ENCODE measurements at places on chromosomes 1 and 21. TPM values are rescaled to one million over a fixed set of nuclear protein-coding genes. Genes with fewer than 3 reads are reported as not detected.

Gene FNDC5
- 16.9 TPM for total RNA-seq

Gene CFHR2
- not detected for total RNA-seq

Gene SPRR3
- total RNA-seq: not detected

Gene LCE1D
- total RNA-seq: not detected

Gene DAB1
- 93.9 TPM for total RNA-seq

Gene MGST3
- 198 TPM for total RNA-seq

Gene ADAMTS5
- 5.3 TPM for total RNA-seq

Gene KAZN
- total RNA-seq: 50.4 TPM

Gene TMPRSS3
- total RNA-seq: not detected

Gene MAP10
- 8.5 TPM for total RNA-seq

Gene ICOSLG
- 0.31 TPM for total RNA-seq

Gene SPATA45
- not detected for total RNA-seq

Gene DISC1
- 11.9 TPM for total RNA-seq

Gene FCRL5
- not detected for total RNA-seq

Gene DEGS1
- 49.8 TPM for total RNA-seq

Gene NGF
- not detected for total RNA-seq

Gene PODN
- 0.94 TPM for total RNA-seq

Gene FMO2
- total RNA-seq: under 0.01 TPM

Gene SPRR1A
- not detected for total RNA-seq

Gene TTC39A
- total RNA-seq: 0.94 TPM

Gene HORMAD1
- total RNA-seq: 0.63 TPM

Gene KCNE2
- not detected for total RNA-seq

Gene MRTO4
- 27.9 TPM for total RNA-seq

Gene ERG
- 2.5 TPM for total RNA-seq

Gene TMEM61
- total RNA-seq: not detected

Gene RNF11
- total RNA-seq: 147 TPM

Gene EPHA8
- total RNA-seq: 1.6 TPM

Gene WDR64
- not detected for total RNA-seq

Gene SEC16B
- total RNA-seq: 1.3 TPM

Gene ZNF683
- not detected for total RNA-seq

Gene PSRC1
- 14.1 TPM for total RNA-seq

Gene KCNN3
- 13.1 TPM for total RNA-seq

Gene GPR157
- total RNA-seq: under 0.01 TPM

Gene PLA2G2D
- total RNA-seq: not detected

Gene E2F2
- 3.4 TPM for total RNA-seq

Gene ACTL8
- not detected for total RNA-seq

Gene RBBP5
- total RNA-seq: 21.6 TPM

Gene CRYAA
- not detected for total RNA-seq

Gene MYOC
- not detected for total RNA-seq

Gene CD160
- not detected for total RNA-seq

Gene OLFML2B
- total RNA-seq: 1.6 TPM

Gene IL20
- total RNA-seq: not detected

Gene GPR3
- 0.31 TPM for total RNA-seq

Gene GBP2
- not detected for total RNA-seq

Gene HCRTR1
- 3.8 TPM for total RNA-seq

Gene SUMO3
- total RNA-seq: 47.3 TPM

Gene BGLAP
- 1.9 TPM for total RNA-seq

Gene CCDC18
- total RNA-seq: 9.1 TPM

Gene OMA1
- 22.2 TPM for total RNA-seq

Gene LYPD8
- total RNA-seq: not detected

Gene FCRLA
- not detected for total RNA-seq

Gene FCRL1
- total RNA-seq: not detected

Gene OR2T35
- total RNA-seq: not detected

Gene PRKCZ
- 54.8 TPM for total RNA-seq
